CD4-positive, alpha-beta T cell (primary cell): ENCODE measurements at places on chromosomes 1 and 21.

GRCh38 chr1:119621705-119622104, 26.4 kb downstream of the ZNF697 start:
- DNase-seq, result no peak

GRCh38 chr21:43775795-43776430, at the start of gene CSTB:
TSS of gene CSTB (minus strand) at chr21:43776308. CDS start at chr21:43776269, 39 bp downstream.
- DNase-seq, result peak; percentile 83

GRCh38 chr1:157966031-157966537, 27.4 kb upstream of the KIRREL1 start:
- no peak for DNase-seq

DNA sequence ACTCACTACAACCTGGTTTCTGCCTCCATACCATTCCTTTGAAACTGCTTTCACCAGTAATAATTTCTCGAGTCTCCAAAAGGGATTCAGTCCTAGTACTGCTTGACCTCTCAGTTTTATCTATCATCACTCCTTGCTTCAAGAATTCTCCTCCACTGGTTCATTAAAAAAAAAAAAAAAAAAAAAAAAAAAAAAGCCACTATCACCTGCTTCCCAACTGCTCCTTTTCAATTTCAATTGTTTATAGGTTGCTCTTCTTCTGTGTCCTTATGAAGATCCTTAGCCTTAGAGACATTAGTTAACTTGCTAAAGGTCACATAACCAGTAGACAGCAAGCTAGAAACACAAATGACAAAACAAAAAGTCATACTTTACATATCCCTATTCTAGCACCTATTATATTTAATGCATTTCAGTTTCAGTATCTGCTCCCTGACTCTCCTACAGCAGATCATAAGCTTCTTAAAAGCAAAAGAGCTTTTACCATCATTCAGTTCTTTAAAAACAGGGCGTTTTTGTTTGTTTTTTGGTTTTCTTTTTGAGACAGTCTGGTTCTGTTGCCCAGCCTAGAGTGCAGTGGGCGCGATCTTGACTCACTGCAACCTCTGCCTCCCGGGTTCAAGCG, 7.1 kb downstream of the NRDC start:
- no peak for DNase-seq

- DNase-seq, result no peak
These were observed 68.0 kb downstream of the ADAMTS1 start for GRCh38 chr21:26777166-26777565.
